ENCODE measurements at places on chromosomes 7 and 10. TPM values are rescaled to one million over a fixed set of nuclear protein-coding genes. Genes with fewer than 3 reads are reported as not detected.

The FAM25G gene
- not detected for polyA plus RNA-seq

GRCh38 chr7:92811158-92811557, 25.2 kb downstream of the CDK6 start:
- DNase-seq, result no peak

- DNase-seq, result peak; percentile 48
These were observed 10.0 kb downstream of the HHEX start for GRCh38 chr10:92699518-92700381.

GRCh38 chr10:89091496-89091895, 100.9 kb downstream of the FAS start:
- no peak for DNase-seq

- DNase-seq, result no peak
These were observed 71.0 kb upstream of the ZNF479 start for GRCh38 chr7:57203161-57203791.

GRCh38 chr10:89684604-89685003, 16.8 kb upstream of the KIF20B start:
- DNase-seq, result no peak

DNA sequence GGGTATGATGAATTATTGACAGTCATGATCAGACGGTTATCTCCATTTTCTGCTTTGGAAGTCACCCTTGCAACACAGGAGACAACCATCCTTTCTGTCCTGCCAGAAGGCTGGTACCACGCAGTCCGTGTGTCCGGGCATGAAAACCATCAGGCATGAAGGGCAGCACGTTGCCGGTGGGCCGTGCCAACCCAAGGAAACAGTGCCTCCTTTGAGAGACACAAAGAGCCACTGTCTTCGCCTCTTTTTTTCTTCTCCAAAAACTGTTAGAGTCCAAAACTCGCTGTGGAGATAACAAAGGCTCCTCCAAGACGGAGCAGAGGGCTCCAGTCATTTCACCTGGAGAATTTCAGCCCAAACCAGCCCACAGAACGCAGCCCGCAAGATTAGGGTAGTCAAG, 60.4 kb upstream of the ARHGAP21 start:
- no peak for DNase-seq

The C7orf33 gene
- not detected for polyA plus RNA-seq

The EMX2 gene
- 0.09 TPM for polyA plus RNA-seq

The WDR91 gene
- polyA plus RNA-seq, result 48.4 TPM

- DNase-seq, result no peak
These were observed 26.8 kb upstream of the ZNF746 start for GRCh38 chr7:149524394-149524793.

Measured in right lung (tissue), 10 donors.